ENCODE measurements at places on chromosomes 7 and 10. TPM values are rescaled to one million over a fixed set of nuclear protein-coding genes. Genes with fewer than 3 reads are reported as not detected.

DNA sequence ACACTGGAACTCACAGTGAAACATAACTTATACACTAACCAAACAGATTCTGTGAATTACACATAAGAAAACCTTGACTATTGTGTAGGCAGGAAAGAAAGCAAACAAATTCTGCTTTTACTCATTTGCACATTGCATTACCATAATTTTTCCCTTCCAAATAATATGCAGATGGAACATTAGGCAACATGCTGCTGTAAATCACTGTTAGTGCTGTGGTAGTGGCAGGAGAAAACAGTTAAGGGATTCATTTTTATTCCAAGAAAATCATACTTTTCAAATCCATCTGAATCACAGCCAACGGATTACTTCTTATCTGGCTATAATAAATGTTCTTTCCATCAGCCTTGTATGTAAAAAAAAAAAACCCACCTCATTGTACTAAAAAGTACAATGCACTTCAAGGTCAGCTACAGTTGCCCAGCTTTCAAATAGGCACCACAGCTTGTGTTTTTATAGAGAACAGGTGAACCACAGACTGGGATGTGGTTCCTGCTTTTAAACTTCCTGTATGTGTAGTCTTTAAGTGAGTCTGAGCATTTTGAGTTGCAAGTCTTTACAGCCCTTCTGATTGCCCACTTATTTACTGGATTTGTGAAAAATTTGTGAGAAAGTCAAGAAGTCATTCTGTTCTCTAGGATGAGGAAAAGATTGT lies 590.0 kb upstream of the SEMA3D start:
- DNase-seq, result no peak

DNA sequence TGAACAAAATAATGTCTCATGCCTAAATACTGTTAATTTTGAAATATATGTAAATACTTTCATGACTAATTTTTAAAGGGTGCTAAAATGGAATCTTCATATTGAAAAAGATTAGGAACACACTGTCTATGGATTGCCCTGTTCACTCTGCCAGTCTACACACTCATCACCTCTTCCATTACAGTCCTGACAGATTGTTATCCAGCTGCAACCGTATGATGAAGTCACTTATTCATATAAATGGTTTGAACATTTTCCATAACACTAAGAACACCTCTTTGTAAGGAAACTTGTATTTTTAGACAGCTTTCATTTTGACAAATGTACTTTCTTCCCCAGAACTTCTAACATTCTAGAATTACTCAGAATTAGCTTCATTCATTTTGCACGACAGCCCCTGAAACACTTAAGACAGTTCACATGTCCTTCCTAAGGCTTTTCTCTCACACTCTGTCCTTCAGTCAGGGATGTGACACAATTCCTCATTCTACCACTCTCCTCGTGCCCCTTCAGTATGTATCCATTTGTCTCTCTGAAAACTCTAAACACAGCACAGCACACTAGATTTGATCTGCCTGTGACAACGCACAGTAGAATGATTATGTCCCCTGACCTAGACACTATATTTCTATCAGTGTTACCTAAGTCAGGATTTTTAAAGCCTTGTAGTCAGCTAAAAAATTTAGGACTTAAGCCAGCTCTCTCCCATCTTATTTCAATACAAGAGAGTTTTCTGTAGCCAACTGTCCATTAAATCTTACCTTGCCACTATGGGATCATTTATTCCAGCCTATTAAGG lies 71.9 kb downstream of the ORC5 start:
- DNase-seq, result no peak

DNA sequence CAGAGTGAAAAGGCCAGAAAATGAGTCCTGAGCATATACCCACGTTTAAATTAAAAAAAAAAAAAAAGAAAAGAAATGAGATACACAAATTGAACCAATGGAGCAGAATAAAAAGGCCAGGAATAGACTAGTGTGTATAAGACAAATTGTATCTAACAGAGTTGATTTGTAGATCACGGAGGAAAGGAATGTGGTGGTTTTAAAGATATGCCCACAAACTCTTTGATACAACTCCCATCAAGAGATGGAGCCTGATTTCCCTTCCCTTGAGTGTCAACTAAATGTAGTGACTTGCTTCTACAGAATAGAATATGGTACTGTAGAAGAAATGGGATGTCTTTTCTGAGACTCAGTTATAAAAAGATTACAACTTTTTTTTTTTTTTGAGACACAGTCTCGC lies 10.4 kb downstream of the SYPL1 start:
- no peak for DNase-seq

DNA sequence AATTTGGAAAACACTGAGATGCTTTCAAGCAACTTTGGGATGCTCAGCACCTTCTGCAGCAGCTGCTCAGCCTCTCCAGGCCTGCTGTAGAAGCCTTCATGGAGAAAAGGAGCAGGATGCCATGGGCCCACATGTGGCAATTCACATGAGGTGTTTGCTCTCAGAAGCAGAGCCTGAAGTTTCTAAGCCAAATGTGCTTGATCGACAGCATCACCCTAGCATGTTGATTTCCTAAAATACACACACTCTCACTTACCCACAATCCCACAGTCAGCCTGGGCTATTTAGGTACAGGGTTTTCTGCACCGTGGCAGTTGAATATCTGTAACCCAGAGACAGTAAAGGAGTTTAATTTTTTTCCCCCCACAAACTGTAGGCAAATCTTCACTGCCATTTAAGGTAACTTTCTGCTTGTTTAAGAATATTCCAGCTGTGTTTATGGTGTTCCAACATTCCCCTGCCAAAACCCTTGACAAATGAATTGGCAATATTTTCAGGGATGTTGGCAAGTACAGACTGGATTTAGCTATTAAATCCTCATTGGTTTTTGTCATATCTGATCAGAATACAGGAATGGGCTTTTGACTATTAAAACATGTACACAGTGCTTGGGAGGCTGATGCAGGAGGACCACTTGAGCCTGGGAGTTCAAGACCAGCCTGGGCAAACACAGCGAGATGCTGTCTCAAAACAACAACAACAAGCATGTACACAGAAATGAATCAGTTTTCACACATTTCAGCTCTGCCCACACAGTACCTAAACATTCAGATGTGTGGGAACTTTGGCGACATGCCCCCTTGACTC lies 244.2 kb downstream of the CELF2 start:
- DNase-seq, result no peak

GRCh38 chr7:116438267-116438666 lies 61.3 kb upstream of the CAV2 start:
- DNase-seq, result no peak

GRCh38 chr7:130372402-130373165 lies 7.7 kb upstream of the CPA1 start:
- no peak for DNase-seq

UNC5B gene
- 0.04 TPM for total RNA-seq

- DNase-seq, result no peak
Measured at GRCh38 chr10:86085136-86085535, 281.5 kb downstream of the GRID1 start.

DNA sequence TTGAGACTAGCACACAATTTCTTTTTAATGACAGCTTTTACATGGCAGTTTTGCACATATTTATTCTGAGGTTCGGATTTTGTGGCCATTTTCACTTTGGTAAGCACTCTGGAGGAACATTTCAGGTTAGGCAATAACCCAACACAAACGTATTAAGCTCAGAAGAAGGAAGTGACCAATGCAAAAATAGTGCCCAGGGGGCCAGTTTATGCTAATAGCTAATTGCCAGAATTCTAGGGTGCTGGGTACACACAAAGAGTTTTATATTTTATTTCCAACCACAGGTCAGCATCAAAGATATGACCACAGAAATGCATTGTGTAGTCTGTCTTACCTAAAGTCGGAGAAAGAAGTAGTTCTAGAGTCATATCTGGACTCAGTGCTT lies 8.4 kb upstream of the AGR2 start:
- no peak for DNase-seq

PIK3CG gene
- 26.3 TPM for total RNA-seq

Measured in activated naive CD8-positive, alpha-beta T cell treated with anti-CD3 and anti-CD28 coated beads for 36 hours (primary cell).